ENCODE measurements at places on chromosomes 7 and 10.

DNA sequence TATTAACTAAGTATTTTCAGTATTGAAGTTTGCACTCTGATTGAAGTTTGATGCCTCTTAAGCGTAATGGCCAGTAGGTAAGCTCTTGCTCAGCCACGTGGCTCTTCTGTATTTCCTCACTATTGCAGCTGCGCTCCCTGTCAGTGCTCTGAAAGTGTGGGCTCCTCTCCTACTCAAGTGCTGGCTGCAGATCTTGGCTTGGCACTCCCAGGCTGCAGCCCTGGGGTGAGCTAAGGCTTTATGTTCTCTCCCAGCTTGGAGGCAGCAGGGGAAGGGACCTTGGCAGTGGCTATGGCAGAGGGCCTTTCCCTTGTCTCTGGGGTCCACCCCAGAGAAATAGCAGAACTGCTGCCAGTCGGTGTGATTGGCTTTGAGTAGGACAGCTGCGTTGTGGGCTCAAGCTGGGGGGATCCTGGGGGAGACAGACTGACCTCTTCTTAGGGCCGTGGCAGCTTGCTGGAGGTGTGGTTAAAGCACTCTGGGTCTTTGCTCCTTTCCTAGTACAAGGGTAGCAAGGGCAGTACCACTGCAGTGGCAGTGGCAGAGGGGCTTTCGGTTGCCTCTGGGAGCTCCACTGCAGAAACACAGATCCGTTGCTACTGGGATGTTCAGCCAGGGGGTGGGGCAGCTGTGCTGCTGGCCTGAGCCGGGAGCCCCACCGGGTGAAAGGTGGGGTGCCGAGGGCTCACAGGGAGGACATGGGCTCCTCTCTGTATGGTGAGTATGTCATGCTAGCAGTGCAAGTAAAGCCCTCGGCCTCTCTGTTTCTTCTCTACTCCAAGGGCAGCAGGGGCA is 100.5 kb downstream of the GLCCI1 start:
- DNase-seq, result no peak

GRCh38 chr7:107980671-107981190 is 22.2 kb downstream of the LAMB1 start:
- DNase-seq, result no peak

DNA sequence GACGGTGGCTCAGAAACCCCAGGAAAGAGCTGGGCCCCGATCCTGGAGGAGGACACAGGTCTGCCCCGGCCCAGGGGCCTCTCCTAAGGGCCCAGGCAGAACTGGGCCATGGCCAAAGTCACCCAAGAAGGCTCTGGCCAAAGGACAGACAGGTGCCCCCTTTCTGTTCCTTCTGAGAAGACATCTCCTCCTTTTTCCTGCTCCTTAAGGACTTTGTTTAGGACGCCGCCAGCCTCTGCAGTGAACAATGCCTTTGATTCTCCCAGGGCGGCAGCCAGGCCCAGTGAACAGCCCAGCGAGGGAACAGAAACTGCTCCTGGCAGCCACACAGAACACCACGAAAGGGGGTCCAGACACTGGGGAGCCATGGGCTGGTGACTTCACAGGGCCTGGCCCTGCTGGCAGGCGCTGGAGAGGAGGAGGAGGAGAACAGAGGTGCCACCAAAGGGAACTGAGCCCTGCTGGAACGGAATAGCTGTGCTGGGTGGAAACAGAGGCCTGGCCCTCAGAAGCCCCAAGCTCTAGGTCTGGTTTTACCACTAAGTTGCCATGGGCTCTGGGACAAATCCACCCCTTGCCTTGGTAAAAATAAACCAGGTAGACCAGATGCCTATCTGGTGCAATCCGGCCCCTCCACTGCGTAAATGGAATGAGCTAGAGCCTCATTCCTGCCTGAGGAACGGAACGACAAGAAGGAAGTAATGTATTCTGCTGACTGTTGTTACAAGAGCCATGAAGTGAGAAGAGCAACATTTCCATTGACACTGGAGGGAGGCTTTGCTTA is 163.3 kb upstream of the RHEB start:
- no peak for DNase-seq

GRCh38 chr10:22699976-22700375 is 14.4 kb downstream of the PIP4K2A start:
- DNase-seq, result no peak

DNA sequence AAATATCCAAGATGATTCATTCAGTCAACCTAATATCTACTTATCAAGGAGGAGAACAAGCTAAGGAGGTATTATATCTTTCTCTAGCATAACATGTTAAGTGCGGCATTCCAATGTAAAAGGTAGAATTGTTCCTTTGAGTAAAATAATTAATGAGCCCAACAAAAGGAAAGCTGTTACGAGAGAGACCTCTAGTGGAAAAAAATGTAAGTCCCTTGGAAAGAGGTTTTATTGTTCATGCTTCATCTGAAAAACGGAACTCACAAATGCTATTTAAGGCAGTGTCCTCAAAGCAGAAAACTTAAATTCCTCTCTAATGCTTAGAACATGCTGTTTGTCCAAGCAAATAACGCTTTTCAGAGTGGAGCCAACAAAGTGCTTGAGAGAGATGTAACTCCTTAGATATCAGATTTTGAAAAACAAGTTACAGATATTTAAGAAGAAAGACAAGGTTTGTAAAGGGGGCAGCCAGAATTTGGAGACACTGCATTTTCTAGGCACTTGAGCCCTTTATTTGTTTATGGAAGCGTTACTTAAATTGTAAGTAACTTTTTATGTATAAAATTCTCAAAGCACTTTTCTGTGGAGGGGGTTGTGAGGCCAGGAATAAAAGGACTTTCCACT is 119.9 kb downstream of the TFEC start:
- DNase-seq, result no peak

Measured in lower lobe of right lung (tissue), 2 donors.